ENCODE measurements at places on chromosomes 1 and 21.

- no peak for DNase-seq
Observed at GRCh38 chr1:145843031-145843430, 2.4 kb upstream of the NUDT17 start.

- no peak for DNase-seq
Observed at GRCh38 chr1:71649608-71650007, 568.8 kb upstream of the ZRANB2 start.

DNA sequence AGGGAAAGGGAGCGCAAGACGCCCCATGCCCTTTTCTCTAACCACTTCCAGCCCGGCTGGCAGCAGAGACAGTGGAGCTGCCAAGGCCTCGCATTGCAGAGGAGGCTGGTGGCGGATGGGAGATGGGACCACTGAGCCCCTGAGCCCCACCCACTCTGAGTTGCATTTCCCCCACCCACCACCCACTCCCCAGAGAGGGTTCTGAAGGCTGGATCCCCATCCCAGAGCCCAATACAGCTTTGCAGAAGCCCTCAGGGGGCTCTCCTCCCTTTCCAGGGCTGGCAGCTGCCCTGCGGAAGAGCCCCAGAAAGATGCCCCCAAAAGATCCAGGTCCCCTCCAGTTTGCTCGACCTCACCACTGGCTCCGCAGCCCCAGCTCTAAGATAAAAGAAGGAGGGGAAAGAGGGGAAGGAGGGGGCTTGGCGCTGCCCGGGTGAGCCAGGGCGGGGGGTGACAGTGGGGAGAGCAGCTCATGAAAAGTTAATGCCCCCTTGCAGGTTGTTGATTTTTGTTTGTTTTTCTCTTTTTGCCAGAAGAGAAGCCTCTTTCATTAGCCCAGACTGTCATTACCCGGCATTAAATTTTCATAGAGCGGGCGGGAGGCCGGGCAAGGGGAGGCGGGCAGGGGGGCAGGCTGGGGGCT lies 38.4 kb upstream of the CASZ1 start:
- no peak for DNase-seq

DNA sequence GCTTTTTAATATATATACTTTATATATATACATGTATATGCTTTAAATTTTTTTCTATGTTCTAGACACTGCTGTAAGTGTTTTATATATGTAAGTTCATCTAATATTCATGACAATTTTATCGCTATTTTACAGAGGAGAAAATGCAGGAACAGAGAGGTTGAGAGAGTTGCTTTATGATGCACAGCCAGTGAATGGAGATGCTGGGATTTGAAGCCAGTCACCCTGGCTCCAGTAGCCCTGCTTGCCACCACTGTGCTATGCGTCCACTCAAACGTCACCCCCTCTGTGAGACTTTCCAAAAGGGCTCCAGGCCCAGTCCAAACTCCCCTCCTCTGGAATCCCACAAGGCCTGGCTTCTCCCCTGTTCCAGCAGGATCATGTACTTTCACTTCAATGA lies 91.0 kb upstream of the GRIK3 start:
- DNase-seq, result no peak

GRCh38 chr1:58830291-58830690 lies 46.4 kb upstream of the JUN start:
- DNase-seq, result no peak

DNA sequence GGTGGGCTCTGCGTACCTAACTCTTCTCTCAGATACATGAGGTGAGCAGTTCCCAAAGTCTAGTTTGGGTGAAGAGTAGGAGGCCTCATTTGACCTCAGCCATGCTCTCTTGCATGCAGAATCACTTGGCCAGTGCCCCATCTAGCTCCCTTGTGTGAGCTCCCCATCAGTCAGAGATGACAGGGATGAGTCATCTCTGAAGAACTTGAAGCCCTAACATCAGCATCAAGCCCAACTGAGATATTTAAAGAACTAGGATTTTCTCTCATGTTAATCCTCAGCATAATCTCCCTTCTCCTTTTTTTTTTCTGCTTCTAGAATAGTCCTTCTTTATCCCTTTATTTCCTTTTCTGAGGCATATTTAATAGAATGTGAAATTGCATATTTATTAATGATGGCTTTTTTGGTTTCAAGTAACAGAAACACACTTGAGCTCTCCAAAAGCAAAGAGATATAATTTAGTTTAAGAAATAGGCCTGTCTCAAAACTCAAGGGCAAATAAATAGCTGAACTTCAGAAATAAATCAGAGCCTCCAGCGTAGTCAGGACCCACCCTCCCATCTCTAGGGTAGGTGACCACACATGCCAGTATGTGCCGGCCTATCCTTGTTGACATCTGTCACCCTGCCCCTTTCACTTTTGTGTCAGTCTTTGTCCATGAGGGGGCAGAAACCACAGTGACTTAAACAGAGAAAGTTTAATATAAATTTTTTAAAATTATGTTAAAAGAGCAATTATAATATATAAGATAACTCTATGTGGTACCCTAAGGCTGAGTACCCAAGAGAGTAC lies 112.3 kb downstream of the TSEN15 start:
- no peak for DNase-seq

DNA sequence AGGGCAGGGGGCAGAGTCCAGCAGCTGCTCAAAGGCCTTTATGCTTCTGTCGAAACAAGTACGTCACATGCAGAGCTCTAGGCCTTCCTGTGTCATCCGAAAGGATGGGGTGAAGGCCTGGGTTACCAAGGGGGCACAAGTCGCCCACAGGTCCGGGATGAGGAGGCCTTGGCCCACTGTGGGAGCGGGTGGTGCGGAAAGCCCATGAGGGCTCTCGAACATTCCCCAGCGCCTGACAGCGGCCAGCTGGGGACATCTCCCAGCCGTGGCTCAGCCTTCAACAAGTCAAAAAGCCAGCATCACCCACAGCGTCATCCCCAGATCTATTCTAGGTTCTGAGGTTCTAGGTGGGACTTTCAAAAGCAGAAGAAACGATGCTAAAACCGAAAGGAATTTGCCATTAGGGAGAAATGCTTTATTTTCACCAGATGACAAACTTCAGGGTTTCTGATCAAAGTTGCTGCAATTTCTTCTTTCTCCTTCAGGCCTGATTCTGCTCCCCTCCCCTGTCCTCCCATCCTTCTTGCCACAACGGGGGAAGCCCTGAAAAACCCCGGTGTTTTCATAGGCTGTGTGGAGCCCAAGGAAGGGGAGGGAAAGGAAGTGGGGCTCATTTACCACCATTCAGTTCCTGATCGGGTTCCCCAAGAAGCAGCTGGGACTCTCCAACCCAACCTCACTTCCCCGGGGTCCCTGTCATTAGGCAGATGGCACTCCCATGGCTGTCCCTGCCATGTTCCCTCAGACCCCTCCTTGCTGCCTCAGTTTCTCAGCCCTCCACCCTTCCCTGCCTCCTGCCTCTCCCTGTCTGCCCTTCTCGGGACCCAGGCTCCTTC lies 17.6 kb downstream of the GPR137B start:
- DNase-seq, result no peak

- DNase-seq, result no peak
Observed at GRCh38 chr21:42414928-42415769, 11.4 kb downstream of the UBASH3A start.

GRCh38 chr21:38322311-38322950 lies 65.6 kb downstream of the KCNJ15 start:
- DNase-seq, result no peak

DNA sequence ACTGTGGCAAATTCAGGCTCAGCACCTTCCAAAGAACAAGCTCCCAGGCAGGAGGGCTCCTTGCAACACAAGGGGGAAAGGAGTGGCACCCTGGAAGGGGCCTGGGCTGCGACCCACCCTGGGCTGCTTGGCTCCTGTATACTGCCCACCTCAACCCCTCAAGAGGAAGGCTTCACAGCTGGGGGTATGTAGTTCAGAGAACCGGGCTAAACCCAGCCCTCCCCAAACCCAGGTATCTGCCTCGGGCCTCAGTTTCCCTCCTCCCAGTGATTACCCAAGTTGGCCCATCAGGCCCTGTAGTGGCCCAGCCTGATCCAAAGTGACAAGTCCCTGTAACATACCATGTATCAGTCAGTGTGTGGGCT lies 7.5 kb downstream of the TENT5B start:
- DNase-seq, result no peak

GRCh38 chr1:17405898-17406759 lies 33.3 kb downstream of the RCC2 start:
- DNase-seq, result peak; percentile 24

All from fibroblast of the conjunctiva (primary cell).